Ovary (tissue), 10 donors: ENCODE measurements at places on chromosomes 12 and 14.

GRCh38 chr14:92663049-92663448, 85.4 kb downstream of the LGMN start:
- DNase-seq, result no peak

DNA sequence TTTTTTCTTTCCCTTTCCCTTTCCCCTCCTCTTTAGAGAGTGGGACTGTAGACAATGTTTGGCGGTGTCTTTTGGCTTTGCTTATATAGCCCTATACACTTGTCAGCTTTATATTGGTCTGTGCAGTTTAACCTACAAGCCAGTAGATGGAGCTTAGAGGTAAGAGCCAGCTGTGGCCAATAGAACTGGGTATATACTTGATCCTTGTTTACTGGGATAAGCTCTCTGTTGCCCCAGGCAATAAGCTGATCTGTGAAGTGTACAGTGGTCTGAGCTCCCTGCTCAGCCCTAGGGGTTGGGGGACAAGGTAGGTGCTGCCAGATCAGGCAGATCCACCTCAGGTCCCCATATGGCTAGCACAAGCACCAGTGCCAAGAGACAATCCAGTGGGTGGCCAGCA, 434.1 kb downstream of the NOVA1 start:
- DNase-seq, result no peak

DNA sequence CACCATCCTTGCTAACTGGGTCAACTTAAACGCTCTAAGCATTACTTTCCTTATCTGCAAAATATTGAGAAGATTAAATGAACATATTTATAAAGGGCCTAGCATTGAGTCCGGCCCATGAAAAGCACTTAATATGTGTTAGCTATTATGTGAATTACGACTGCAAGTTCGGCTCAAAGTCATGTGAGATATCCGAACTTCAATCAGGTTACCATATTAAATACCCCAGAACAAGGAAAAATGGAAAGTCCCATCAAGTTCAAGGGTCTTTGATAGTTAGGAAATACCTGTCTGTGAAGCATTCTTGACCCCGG, 487 bp upstream of the NRDE2 start:
- DNase-seq, result no peak

DNA sequence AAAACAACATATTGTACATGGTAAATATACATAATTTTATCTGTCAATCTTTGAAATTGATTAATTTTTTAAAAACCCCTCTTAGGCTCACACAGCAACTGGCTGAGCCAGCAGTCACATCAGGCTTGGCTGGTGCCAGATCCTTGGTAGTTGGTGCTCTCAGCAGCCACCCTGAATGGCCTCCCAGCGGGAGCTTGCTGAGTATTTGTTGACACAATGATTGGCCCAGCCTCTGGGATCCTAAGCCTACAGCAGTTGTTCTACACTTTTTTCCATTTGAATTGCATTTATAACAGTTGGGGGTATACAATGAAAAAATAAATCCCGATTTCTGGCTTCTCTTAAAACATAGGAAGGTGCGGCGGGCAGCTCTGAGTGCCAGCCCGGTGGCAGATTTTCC, 11.1 kb downstream of the PRKAB1 start:
- no peak for DNase-seq

DNA sequence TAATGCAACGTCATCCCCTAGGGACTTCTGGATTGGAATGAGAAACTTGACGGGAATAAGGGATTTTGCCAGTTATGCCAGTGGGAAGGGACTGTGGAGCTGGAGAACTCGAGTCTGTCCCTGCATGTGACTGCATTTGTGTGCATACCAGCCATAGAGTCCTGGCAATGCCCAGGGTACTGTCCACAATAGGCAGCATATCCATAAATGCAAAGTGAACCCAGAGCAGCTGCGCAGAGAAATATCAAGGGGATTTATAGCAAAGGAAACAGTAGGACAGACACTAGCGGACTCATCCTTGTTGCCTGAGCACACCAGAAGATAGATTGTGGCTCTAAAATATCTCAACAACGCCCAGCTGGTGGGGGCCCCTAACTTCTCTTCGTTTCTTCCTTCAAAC, 247.1 kb upstream of the SRRM4 start:
- no peak for DNase-seq

GRCh38 chr14:71166180-71166837, 259.1 kb downstream of the PCNX1 start:
- DNase-seq, result no peak

DNA sequence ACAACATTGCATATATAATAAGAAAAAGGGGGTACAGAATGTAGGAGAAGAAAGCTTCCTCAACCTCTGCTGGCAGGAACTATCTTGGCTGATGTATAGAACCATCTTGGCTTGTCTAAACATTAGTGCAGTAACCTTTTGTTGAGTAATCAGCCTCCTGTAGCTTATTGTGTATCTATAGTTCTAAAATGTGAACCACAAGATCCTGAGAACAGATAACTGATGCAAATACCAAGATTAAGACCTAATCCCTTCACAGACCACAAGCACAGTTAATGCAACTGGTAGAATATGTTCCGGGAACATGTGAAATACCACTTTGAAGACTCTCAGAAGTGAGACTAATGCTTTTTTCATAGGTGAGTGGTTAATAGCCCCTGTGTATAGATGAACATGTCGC, 50.7 kb upstream of the KCNC2 start:
- DNase-seq, result no peak
